ENCODE measurements at places on chromosomes 5 and 9. TPM values are rescaled to one million over a fixed set of nuclear protein-coding genes. Genes with fewer than 3 reads are reported as not detected.
A peak's percentile ranks its signal among the peaks of the same experiment; 100 is the strongest.

EXOSC3 gene
- polyA plus RNA-seq, result 32.7 TPM

GRIA1 gene
- polyA plus RNA-seq, result not detected

RIMOC1 gene
- 15.9 TPM for polyA plus RNA-seq

PTGDS gene
- 0.41 TPM for polyA plus RNA-seq

DNA sequence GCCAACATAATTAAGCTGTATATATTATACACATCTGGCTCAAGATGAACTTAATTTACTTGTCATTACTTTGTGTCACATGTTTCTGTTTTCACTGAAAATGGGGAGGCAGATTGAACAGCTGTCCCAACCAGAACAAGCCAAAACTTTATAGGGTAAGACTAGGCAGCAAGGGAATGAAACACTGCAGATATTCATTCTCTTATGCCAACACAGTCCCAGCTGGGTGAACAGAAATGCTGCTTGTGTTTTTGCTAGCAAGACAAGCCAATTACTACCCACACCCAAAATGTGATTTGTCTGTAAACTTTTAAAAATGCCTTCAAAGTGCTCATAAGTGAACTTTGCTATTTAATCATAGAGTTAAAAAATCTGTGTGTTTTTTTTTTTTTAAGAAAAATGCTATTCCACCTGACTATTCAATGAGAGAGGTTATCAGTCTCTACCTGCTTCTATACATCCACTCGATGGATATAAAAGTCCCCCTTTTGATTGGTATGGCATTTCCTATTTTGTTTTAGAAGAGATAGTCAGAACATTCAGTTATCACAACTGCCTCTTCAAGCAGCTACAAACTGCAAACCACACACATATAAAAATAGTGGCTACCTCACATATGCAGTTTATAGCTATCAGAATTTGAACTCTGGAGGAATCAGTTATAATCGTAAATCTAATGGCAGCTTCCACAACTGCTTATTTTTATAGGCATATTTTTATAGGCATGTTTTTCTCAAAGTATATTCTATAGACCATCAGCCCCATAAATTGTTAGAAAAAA is 91.9 kb upstream of the PPP1R2B start:
- no peaks in the 10 kb centered on the region for H3K27me3 ChIP-seq
- no peaks in the 10 kb centered on the region for H3K4me1 ChIP-seq
- no peak overlapping the region for H3K4me3 ChIP-seq

DNA sequence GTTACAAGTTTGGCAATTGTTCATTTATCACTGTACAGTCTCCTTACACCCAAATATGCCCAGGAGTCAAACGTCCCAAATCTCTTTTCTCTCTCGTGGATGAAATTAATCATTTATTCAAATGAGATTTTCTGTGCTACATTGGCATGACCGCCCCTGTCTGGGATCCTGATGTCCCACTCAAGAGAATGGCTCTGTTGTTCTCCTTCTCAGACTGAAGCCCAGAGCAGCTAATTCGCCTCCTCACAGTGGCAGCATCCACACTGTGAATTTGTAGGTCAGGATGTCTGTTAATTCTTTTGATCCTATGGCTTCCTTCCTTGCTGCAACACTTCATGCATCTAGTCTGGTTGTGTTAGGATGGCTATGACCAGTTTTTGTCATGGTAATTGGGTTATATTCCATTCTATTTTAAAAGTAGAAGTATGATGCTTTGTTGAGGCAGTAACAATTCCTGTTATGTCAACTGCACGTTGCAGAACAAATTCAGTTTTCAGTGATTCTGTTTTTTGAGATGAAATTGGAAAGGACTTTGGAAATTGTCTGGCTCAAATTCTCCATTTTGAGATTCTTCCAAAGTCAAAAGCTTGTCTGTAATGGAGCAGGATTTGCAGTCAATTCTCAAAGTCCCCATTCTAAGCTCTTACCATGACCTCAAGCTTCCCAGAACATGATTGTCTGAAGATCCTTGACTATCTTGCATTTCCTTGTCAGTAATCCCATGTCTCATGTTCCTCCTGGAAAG is 141.5 kb upstream of the GAS1 start:
- DNase-seq, result no peak
- H3K4me1 ChIP-seq, result no peaks in the 10 kb centered on the region
- no peaks in the 10 kb centered on the region for H3K27me3 ChIP-seq

- peaks cover 5% of the 10 kb centered on the region for H3K36me3 ChIP-seq
- no peak for DNase-seq
- H3K27me3 ChIP-seq, result peaks cover 15% of the 10 kb centered on the region
- H3K4me1 ChIP-seq, result no peaks in the 10 kb centered on the region
- no peak overlapping the region for H3K4me3 ChIP-seq
Observed at GRCh38 chr9:108142504-108143201, 653.1 kb upstream of the KLF4 start.

- H3K36me3 ChIP-seq, result peaks cover 26% of the 10 kb centered on the region
- no peak for DNase-seq
- H3K27me3 ChIP-seq, result no peaks in the 10 kb centered on the region
- peaks cover 7% of the 10 kb centered on the region for H3K4me1 ChIP-seq
- peak overlapping the region; percentile 5 for H3K27ac ChIP-seq
Observed at GRCh38 chr9:463455-464171, 248.9 kb downstream of the DOCK8 start.

- no peak overlapping the region for H3K4me3 ChIP-seq
- DNase-seq, result no peak
- no peak overlapping the region for H3K27ac ChIP-seq
- no peaks in the 10 kb centered on the region for H3K27me3 ChIP-seq
- no peaks in the 10 kb centered on the region for H3K4me1 ChIP-seq
Observed at GRCh38 chr5:145465474-145466263, 369.5 kb downstream of the PRELID2 start.

DNA sequence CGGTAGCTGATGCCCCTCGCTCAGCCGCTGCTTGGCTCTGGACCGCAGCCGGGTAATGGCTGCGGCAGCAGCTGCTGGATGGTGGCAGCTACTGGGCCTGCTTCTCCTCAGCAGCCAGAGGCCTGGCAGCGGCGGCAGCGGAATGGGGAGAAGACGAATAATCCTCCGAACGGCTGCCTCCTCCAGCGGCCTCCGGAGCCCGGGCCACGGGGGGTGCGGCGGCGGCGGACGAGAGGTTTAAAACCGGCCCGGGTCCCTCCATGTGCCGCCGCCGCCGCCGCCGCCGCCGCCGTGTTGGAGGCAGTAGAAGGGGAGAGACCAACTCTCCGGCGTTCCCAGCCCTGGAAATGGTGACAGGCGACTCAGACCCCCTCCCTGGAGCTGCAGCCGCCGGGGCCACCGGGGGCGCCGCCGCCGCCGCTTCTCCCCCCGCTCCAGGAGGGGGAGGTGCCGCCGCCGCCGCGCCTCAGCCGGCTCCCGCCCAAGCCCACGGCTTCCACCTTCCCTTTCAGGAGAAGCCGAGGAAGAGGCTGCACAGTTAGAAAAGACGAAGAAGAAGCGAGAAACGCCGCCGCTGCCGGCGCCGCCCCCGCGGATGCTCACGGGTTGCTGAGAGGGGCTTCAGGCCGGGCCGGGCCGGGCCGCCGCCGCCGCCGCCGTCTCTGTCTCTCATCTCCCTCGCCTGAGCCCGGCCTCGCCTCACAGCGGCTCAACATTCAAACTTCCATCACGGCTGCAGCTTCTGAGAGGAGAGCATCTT is 118.4 kb upstream of the PRSS3 start:
- peak; percentile 10 for DNase-seq
- no peaks in the 10 kb centered on the region for H3K36me3 ChIP-seq
- H3K27me3 ChIP-seq, result peaks cover 59% of the 10 kb centered on the region
- no peak overlapping the region for H3K27ac ChIP-seq

DNA sequence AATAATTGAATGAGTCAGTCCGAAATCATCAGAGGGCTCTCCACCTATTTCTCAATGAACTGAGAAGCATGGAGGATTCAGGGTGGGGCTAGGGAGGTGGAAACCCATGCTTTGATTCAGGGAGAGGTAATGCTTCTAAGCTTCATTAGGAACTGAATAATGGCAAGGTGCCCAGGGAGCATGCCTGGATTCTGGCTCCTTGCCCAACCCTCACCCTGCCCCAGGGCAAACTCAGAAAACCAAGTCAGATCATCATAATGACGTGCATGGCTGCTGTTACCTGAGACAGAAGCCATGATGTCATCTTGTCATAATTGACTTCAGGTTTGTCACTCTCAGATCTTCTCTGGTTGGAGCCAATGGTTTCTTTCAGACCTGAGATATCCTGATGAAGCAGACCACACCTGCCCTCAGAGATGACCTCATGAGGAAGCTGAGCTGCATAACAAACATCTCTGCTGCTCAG is 199.6 kb downstream of the SYK start:
- H3K4me1 ChIP-seq, result no peaks in the 10 kb centered on the region
- H3K4me3 ChIP-seq, result no peak overlapping the region
- no peak for DNase-seq
- no peak overlapping the region for H3K27ac ChIP-seq
- peaks cover 22% of the 10 kb centered on the region for H3K27me3 ChIP-seq

- H3K36me3 ChIP-seq, result no peaks in the 10 kb centered on the region
- H3K4me1 ChIP-seq, result no peaks in the 10 kb centered on the region
- H3K27me3 ChIP-seq, result peaks cover 12% of the 10 kb centered on the region
- no peak for DNase-seq
Observed at GRCh38 chr5:74082512-74083055, 456.6 kb downstream of the ARHGEF28 start.
